CD8-positive, alpha-beta memory T cell (primary cell): ENCODE measurements at places on chromosomes 1 and 21.

- no peak for DNase-seq
Observed at GRCh38 chr21:46153247-46154154, 1.9 kb downstream of the FTCD start.

DNA sequence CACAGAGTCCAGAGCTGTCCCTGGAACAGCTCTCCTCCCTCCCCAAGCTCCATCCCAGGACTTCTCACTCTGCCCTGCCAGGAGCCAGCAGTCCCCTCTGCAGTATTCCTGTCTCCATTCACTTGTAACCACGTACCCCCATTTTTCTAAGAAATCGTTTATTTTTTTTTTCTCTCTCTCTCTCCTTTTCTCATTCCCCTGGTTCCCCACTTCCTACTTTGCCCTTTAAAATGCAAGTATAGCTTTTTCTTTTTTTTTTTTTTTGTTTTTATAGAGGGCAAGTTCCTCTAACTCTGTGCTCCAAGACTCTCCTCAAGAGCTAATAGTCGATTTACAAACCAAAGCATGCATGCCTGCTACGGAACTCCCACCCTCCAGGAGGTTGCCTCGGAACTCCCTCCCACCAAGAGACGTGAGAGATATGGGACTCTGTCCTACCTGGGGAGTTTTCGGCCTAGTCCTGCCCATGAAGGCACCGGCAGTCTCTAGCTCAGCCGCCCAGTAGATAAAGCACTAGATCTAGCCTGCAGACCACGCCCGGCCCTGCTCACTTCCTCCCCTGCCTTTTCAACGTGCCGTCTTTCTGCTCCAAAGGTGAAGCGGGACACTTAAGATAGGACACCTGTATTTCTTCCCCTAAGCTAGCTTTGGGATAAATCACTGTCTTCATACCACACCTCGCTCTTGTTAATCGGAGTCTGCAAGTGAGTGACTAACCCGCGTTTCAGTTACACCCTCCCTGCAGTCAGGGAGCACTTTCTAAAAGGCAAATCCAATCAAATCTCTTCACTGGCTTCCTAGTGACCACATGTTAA is 27.7 kb downstream of the TNFRSF9 start:
- DNase-seq = no peak

GRCh38 chr1:44077421-44077820 is 41.2 kb upstream of the KLF17 start:
- no peak for DNase-seq

GRCh38 chr1:101993710-101994109 is 3.0 kb downstream of the OLFM3 start:
- DNase-seq = no peak

DNA sequence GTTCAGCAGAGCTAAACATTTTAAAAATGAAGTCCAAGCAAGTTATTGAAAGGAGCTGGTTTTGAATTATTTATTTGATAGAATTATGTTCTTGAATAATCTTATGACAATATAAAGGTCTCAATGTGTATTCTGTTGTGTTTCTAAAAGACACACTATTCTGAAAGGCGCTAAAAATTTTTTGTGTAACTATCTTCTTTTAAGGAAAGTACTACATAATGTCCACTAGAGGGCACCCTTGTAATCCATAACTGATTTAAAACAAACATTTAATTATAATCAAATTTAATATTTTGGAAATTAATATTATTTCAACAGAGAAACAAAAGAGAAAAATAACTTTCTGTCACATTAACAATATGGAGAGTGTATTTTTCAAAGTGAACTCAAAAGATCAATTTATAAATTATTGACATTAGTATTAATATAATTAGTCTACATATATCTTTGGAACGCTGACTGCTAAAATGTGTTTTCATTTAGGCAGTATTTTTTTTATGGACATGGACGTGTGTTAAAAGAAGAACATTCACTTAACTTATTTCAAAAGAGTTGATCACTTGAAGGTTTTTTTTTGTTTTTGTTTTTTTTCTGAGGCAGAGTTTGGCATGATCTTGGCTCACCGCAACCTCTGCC is 248.4 kb downstream of the DENND1B start:
- peak; percentile 17 for DNase-seq

GRCh38 chr21:35945089-35945671 is 115.1 kb downstream of the SETD4 start:
- DNase-seq = no peak

DNA sequence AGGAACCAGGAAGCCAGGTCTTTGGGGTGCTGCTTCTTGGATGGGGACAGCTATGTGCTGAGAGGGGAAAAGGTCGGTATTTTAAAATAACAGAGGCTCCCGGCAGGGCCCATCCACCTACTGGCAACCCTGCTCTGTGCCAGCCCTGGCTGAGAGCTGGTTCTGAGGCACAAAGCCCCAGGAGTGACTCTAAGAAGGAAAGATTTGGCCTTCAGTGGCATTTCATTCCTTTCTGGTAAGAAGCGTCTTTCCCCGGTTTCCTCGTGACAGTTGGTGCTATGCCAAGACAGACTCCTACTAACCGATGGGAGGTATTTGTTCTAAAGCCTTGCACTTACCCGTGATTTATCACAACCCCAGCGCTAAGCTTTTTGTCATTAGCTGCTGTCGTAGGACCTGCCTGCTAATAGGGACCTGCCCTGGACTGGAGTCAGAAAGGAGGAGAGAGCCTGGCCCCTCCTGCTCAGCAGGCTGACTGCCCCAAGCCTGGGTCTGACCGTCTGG is 123.1 kb upstream of the ADAR start:
- DNase-seq = no peak

- no peak for DNase-seq
Observed at GRCh38 chr1:163056831-163057230, 12.3 kb upstream of the RGS4 start.

GRCh38 chr1:206507284-206508129 is at the start of gene RASSF5:
TSS of gene RASSF5 (plus strand) at chr1:206507531. CDS start at chr1:206507603, 72 bp downstream.
- DNase-seq = peak; percentile 84

DNA sequence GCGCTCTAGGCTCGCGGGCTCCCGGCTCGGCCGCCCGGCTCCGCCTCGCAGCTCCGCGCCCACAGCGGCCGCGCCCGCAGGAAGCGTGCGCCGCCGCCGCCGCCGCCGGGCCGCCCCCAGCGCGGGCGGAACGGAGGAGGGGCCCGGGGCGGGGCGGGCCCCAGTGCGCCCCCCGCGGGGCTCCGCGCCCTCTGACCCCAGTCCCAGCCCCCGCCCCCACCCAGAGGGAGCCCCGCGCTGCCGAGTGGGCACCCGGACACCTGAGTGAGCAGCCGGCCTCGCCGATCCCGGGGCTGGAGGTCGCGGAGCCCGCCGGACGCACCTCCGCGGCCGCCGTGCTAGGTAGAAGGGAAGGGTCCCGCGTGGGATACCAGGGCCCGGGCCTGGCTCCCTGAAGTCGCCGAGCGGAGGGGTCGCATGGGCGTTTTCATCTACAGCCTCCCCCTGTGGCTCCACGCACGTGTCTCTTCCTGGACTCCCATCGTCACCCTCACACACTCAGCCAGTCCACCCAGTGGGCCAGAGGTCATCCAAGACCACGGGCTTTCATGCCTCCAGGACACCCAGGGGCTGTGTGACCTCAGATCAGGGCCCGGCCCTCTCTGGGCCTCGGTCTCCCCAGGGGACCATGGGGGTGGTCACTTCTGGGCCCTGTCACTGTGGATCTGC is at the start of gene SDC3:
SDC3 (minus strand) TSS at position 63 of the 669 bp plus-strand sequence. CDS start 172 bp downstream, outside the sequence.
- DNase-seq = peak; percentile 36

DNA sequence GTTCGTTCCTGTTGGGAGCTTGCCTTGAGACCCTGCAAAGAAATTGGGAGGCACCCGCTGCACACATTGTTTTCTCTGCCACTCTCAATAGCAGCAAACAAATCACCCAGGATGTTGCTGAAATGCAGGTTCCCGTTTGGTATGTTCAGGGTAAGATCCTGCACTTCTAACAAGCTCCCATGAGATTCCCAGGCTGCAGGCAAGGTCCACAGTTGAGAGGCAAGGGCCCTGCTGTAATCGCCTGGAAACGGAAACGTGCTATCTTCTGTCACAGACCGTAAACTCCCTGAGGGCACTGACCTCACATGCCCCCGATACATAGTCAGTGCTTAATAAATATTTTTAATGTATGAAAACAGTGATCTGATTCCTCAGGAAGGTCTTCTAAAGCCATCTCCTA is 37.8 kb downstream of the XCL1 start:
- no peak for DNase-seq

- DNase-seq = no peak
Observed at GRCh38 chr1:22812092-22812880, 101.6 kb downstream of the EPHB2 start.
